ENCODE measurements at places on chromosomes 12 and 14.

DNA sequence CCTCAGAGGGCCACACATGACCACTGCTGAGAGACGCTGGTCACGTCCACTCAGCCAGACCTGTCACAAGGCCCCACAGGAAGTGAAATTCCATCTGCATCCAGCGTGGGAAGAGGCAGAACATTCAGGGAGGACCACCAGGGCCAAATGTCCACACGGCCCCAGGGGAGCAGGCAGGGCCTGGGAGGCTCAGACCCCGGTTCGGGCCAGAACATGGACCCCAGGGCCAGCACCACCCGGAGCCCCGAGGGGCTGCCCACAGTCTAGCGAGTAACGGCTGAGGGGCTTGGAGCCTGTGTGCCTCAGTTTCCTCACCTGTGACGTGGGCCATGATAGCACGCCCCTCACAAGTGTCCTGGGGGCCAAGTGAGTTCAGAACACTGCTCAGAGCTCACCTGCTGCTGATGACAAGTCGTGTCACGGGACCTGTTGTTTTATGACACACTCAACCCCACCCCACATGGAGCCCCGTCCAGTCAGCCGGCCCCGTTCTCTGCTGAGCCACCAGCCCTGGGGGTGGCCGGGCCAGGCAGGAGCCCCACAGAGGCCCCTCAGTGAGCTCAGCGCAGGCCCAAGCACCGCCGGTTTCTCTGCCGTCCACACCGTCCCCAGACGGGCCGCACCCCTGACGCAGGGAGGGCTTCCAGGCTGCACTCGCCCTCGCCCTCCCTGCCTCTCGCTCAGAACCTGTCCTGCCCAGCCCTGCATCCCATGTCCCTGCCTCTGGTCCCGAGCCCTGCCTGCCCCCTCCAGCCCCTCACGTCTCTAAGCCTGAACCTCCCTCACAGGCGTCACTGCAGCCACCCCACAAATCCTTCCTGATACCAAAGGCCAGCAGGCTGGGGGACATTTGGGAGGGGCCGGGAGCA lies 79.5 kb upstream of the GALNT9 start:
- no peak for DNase-seq

GRCh38 chr12:11949738-11950411 lies 120.9 kb upstream of the BCL2L14 start:
- DNase-seq, result no peak

DNA sequence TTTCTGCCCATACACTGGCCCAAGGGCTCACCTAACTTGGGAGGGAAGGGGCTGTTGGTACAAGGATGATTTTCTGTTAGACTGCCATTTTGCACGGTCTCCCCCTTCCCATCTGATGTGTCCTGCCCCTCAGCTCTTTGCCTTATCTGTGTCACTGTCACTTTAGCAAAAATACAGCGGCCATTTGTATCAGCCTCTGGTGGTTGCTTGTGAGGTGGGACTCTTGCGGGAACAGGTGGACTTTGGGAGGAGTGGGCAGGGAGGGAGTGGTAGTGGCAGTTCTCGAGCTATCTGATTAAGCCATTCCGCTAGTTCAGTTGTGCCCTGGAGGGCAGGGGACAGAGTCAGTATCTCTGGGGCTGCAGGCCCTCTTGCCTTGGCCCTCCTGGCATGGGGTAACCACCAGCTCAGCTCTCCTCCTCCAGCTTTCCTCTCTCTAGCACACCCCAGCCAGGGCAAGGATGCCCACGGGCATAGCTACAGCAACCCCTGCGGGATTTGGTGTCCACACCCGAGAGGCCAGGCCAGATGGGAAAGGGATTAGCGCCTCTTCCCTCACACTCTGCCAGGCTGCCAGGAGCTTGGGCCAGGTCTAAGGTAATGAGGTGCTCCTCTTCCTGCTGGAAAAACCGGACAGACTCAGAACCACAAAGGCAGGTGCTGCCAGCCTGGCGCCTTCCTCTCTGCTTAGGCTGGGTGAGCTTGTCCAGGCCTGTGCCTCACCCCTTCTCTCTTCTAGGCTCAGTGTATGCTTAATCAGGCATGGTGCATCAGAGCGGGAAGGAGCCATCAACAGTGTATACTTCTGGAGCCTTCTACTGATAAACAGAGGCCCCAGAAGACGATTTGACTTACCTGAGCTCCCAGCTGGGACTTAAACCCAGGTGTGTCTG lies 8.7 kb downstream of the SLC48A1 start:
- DNase-seq, result no peak

DNA sequence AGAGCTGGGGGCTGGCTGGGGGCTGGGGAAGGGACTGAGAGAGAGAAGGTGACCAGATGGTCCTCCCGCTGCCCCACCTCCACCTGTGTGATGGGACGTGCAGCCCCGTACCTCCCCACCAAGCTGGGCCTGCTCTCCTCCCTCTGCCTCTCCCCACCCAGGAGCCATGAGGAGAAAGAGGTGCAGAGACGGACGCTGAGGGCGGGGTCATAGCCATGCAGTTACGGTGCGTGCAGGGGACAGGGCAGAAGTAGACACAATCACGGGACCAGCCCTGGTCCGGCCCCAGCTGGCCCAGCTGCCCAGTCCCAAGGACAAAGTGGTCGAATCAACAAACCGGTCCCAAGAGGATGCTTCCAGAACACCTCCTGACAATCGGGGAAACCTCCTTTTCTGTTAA lies 33.2 kb downstream of the RFLNA start:
- DNase-seq, result no peak

DNA sequence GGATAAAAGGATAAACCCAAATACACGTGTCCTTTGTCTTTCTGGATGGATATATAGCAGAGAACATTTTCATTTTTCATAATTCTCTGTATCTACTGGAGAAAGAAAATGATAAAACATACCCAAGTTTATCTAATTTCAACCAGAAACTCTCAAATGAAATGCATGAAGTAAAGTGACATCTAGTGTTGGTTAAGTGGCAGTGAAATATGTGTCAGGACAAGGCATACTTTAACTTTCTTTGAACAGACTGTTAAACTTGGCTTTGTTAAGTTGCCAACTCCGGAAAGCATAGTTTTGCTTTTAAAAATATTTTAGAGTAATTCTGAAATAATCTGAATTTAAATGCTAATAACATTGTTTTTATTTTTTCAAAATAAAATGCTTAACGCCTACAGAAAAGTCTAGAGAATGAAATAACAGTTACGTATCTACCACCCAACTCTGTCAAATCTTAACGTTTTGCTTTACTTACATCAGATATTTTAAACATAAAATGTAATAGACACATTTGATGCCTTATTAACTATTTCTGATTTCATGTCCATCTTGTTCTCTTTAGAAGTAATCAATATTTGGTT lies 25.2 kb upstream of the NTN4 start:
- no peak for DNase-seq

- DNase-seq, result no peak
These were observed 440.2 kb downstream of the ATP23 start for GRCh38 chr12:58381546-58381945.

- no peak for DNase-seq
These were observed 52.1 kb upstream of the CORO1C start for GRCh38 chr12:108783446-108783845.

DNA sequence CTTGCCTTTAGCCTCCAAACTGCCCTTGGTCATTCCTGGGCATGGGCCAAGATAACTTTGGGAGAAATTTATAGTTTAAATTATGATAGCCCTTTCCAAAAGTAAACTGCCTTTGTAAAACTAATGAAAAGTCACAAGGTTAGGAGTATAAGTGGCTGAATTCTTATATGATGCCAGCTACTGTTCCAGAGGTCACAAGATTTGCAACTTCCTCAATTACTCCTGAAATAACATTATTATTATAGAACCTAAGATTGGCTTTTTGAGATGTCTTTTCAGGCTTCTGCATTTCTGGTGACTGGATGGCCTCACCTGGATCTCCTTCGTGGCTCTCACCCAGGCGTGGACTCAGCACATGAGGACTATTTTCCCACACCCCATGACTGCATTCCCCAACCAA lies 55.0 kb downstream of the OSBPL8 start:
- no peak for DNase-seq

GRCh38 chr12:101761781-101762180 lies 22.5 kb upstream of the SYCP3 start:
- no peak for DNase-seq
